ENCODE measurements at places on chromosomes 12 and 14.

DNA sequence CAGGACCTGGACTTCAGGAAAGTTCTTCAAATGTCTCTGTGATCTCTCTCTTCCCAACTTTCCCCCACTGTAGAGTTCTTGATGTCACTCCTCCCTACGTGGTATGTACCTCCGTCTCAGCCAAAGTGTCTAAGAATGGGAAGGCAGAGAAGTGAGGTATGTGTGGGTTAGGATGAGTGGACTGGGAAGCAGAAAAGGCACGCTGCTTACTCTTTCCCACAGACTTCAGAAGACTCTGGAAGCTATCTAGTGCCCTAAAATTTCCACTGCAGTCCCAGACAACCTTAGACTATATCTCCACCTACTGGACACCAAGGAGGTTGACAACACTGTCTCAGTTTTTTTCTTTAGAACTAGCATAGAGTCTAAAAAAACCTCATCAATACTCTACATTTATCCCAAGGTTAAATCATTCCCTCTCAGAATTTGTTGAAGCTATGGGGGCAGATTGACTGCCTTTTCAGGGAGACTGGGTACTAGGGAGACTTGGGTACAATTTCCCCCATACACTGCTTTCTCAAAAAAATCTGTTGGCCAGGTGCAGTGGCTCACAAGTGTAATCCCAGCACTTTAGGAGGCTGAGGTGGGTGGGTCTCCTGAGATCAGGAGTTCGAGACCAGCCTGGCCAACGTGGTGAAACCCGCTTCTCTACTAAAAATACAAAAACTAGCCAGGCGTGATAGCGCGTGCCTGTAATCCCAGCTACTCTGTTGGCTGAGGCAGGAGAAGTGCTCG lies 20.6 kb upstream of the ITGA5 start:
- peak; percentile 36 for DNase-seq

- DNase-seq: no peak
Observed at GRCh38 chr14:34211732-34212131, 250.3 kb downstream of the SPTSSA start.

DNA sequence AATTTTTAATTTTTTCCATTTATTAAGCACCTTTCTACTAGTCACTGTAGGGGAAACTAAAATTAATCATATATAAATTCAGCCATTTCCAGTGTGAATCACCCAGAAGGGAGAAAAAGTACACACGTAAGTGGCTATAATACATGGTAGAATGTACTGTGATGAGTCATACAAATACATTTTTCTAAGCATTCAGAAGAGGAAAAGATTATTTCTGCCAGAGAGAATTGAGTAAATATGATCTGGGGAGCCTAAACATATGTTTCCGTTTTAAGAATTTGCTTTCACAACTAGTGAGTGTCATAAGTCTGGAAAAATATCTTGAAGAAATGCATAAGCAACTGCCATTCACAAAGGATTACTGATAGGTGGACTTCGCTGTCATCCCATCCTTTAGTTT lies 102.8 kb downstream of the TGFB3 start:
- no peak for DNase-seq

- no peak for DNase-seq
Observed at GRCh38 chr14:50402965-50403364, 6.3 kb upstream of the CDKL1 start.

DNA sequence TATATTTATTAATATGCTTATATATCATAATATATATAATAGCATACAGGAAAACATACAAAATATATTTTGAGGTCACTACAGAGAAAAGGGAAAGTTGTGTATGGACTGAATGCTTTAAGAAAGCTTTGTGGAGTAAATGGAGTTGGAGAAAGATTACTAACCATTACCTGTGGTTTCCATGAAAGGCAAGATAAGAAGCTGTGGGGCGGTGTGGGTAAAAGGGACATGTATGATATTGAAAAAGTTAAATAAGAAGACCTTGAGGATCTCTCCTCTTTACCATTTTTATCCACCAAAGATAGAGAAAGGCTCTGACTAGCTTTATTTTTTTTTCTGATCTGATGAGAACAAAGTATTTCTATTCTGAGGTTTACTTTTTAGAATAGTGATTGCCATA lies 404.4 kb downstream of the TRHDE start:
- DNase-seq: no peak

All from activated T-cell treated with anti-CD3 and anti-CD28 coated beads, Interleukin-2, amount 50 U/mL, for 48 hours (primary cell).